ENCODE measurements at places on chromosomes 2 and 18. TPM values are rescaled to one million over a fixed set of nuclear protein-coding genes. Genes with fewer than 3 reads are reported as not detected.

The TDRD15 gene
- total RNA-seq: 1.9 TPM

The PLGLB1 gene
- total RNA-seq: 2.7 TPM

DNA sequence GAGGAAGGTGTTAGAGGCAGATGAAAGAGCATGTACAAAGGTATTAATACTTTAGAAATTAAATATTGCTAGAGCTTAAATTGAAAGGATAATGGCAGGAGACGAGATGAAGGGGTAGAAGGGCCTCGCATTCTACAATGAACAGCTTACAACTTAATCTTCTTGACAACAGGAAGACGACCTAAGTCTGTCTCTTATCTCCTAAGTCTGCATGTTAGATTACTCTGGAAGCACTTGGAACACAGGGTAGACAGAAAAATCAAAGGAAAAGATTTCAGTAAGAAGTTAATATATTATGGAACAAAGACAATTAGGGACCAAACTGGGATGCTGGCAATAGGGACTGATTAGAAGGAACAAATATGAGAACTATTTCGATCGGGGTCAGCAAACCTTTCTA is 34.9 kb downstream of the SMC6 start:
- no peak overlapping the region for H3K4me3 ChIP-seq
- peaks cover 20% of the 10 kb centered on the region for H3K36me3 ChIP-seq

- no peaks in the 10 kb centered on the region for H3K4me1 ChIP-seq
- no peak overlapping the region for H3K27ac ChIP-seq
- H3K36me3 ChIP-seq: no peaks in the 10 kb centered on the region
- H3K4me3 ChIP-seq: no peak overlapping the region
Measured at GRCh38 chr2:218194880-218195279, 22.1 kb upstream of the ARPC2 start.

Data from PC-9 (cell line).